ELR (cell line): ENCODE measurements at places on chromosomes 6 and 20.

DNA sequence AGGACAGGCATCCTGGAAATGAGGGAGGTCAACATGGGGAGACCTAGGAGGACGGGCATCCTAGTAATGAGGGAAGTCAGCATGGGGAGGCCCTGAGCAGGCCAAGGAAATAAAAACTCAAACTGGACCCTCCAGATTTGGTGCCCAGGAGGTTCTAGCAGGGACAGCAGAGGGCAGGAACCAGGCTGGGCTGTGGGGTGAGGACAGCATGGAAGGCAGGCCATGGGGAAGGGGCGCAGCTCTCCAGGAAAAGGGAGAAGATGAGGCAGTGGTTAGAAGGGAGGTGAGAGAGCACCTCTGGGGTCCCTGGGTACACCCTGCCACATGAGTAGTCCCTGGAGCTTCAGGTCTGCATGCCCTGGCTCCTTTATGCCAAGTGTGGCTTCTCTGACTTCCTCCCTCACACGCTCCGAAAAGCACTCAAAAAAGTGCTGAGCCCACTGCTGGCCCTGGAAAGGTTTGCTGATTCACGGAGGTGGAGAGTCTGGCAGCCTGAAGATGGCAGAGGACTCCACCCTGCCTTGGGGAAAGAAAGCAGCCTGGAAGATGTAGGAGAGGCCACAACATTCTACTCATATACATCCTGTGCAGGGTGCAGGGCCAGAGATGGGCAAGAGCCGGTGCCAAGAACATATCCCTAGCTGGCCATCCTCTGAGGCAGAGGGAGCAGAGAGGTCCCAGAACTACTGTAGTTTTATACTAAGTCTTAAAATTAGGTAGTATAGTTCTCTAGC lies 154.9 kb downstream of the MRPL14 start:
- DNase-seq: peak; percentile 51

GRCh38 chr6:111573892-111574797 lies 31.5 kb downstream of the TRAF3IP2 start:
- DNase-seq: peak; percentile 94

DNA sequence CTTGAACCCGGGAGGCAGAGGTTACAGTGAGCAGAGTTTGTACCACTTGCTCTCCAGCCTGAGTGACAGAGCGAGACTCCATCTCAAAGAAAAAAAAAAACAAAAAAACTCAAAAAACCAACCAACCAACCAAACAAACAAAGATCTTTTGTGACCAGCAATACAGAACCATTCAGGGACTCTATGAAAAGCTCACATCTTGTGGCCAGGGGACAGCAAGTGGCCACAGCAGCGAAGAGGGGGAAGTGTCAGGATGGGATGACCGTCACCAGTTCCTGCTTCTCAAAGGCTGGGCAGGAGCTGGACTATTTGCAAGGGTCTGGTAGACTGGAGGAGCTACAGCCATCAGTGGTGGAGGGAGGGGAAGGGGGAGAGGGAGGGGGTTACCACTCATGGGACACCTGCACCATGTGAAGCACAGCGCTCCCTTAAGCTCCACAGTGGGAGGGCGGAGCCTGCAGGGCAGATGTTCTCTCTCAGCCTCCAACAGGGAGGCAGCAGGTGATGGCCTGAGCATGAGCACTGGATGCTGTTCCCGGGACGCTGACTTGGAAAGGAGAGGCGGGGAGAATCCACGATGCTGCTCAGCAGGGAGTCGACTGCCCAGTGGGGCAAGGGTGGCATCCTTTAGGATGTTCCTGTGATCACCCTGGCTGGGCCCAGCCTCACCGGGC lies 19.7 kb upstream of the ULBP3 start:
- no peak for DNase-seq

GRCh38 chr20:20561841-20562240 lies 150.6 kb downstream of the RALGAPA2 start:
- no peak for DNase-seq

DNA sequence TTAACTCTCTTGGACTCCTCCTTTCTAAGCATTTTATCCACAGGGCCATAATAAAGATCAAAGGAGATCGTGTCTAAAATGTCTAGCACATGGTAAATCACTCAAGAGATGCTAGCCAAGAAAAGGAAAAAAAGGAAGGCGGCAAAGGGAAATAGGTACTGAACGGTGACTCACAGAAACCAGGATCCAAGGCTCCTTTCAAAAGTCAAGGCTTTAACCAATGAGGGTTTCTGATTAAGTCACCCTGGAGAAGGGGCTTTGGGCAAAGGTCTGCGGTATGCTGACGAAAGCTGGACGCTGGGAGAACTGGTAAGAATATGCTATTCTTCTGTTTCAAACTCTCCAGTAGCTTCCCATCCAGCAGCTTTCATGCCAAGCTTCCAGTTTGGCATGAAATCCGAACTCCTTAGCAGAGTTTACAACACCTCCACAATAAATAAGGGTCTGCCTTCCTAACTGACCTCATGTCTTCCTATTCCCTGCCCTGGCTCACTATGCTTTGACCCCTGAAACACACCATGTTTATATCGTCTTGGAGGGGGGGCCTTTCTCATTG lies 1.0 kb downstream of the TOMM34 start:
- DNase-seq: peak; percentile 75

GRCh38 chr6:98967616-98968015 lies 19.9 kb upstream of the FBXL4 start:
- no peak for DNase-seq

- DNase-seq: peak; percentile 30
These were observed 63.2 kb downstream of the HIVEP2 start for GRCh38 chr6:142881761-142882160.

GRCh38 chr6:2713473-2714110 lies 37.1 kb downstream of the MYLK4 start:
- DNase-seq: no peak

DNA sequence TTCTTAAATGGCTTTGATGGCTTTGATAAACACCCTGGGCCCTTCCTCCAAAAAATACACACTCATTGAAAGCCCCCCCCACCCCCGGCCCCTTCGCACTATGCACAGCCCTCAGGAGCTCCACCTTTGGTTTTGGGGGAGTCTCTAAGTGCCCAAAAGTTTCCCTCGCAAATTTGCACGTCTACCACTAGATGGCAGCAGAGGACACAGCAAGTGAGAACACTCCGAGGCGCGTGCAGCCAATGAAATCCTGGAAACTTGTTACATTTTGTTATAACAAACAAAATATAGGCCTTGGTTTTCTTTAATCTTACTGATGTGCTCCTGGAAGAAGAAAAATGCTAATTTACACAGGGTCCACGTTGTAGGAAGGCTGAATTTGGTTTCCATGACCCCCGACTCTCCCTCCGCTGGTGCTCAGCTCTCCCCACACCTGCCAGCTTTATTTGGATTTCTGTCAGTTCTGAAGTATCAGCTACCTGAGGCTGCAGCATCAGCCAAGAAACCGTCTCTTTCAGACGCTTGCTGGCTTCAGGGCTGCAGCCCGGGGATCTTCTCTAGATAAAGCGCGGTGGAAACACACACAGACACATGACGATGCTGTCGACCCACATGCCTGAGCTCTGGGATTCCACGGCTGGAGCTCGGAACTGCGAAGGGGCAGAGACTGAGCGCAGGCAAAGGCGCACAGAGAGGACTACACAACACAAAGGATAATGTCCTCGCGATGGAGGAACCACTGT lies 148.3 kb upstream of the RPS6KA2 start:
- DNase-seq: peak; percentile 71

GRCh38 chr6:34027445-34027936 lies 118.4 kb downstream of the GRM4 start:
- peak; percentile 61 for DNase-seq

DNA sequence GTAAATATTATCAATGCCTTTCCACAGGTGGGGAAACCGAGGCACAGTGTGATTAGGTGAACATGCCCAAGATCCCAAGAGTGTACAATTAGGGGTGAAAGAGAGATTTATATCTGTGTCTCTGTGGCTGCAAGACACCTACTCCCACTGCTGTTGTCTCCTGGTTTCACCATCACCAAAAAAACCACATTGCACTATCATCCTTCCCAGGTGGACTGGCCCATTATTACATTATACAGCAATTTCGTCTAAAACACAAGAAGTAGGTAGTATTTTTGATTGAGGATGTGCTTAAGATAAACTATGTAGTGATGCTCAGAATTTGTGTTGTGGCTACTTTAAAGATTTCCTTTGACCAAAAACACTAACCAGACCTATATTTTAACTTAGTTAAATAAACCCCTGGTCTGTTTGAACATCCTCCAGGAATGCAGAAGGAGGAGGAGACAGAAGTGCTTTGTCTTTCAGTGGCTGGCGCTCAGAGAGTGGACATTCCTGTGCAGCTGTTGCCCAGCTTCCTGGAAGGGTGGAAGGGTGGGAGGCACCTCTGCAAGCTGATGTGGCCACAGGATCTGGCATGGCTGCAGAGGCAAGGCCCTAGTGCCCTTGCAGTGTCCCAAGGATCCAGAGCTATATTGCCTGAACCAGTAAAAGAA lies 23.8 kb downstream of the DCBLD1 start:
- peak; percentile 17 for DNase-seq

GRCh38 chr6:149855040-149855654 lies 9.0 kb downstream of the LRP11 start:
- peak; percentile 97 for DNase-seq

- no peak for DNase-seq
These were observed 19.5 kb upstream of the ASXL1 start for GRCh38 chr20:32338665-32339064.

- peak; percentile 65 for DNase-seq
These were observed 72.0 kb downstream of the BLOC1S5 start for GRCh38 chr6:7992002-7992815.

- DNase-seq: no peak
These were observed 37.1 kb downstream of the QRSL1 start for GRCh38 chr6:106666282-106667021.

- DNase-seq: no peak
These were observed 284.3 kb upstream of the IRAK1BP1 start for GRCh38 chr6:78583079-78583478.

- no peak for DNase-seq
These were observed 43.2 kb upstream of the CTNNBL1 start for GRCh38 chr20:37650661-37651060.

GRCh38 chr20:48784273-48784641 lies 43.5 kb downstream of the PREX1 start:
- DNase-seq: no peak

DNA sequence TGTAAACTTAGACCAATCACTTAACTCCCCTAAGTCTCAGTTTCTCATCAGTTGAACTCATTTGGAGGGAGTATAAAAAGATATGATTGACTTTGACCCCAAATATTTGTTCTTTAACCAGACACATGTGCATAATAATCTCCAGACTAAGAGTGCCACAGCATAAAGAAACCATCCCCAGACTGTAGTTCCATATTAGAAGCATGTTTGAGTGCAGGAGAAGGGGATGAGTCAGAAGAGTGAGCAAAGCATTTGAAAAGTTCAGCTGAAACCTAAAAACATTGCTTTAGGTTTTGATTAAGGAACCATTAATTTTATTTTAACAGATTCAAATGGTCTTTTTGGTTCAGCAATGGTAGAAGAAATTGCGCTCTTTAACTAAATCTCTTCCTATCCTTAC lies 654.8 kb downstream of the UTRN start:
- no peak for DNase-seq

GRCh38 chr6:88443554-88443953 lies 277.4 kb upstream of the CNR1 start:
- DNase-seq: no peak

DNA sequence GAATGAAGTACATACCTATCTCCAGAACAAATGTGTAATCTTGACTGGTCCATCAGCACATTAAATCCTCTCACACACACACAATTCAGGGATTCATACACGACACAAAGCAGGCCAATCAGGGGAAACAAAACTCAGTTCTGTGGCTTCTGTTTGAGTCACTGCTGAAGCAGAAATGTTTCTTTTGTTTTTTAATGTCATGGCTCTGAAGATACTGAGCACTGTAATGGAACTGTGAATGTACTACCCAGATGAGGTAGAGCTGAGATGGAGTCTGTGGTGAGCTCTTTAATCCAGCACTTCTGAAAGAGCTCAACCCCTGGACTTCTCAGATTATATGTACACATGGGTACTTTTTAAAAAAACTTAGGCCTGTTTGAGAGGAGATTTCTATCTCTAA lies 116.4 kb downstream of the THEMIS start:
- no peak for DNase-seq

GRCh38 chr6:3803627-3804468 lies 45.3 kb upstream of the FAM50B start:
- peak; percentile 91 for DNase-seq

GRCh38 chr20:63017826-63018411 lies 11.2 kb upstream of the BHLHE23 start:
- no peak for DNase-seq

GRCh38 chr20:49214571-49214970 lies 4.6 kb upstream of the DDX27 start:
- DNase-seq: no peak

DNA sequence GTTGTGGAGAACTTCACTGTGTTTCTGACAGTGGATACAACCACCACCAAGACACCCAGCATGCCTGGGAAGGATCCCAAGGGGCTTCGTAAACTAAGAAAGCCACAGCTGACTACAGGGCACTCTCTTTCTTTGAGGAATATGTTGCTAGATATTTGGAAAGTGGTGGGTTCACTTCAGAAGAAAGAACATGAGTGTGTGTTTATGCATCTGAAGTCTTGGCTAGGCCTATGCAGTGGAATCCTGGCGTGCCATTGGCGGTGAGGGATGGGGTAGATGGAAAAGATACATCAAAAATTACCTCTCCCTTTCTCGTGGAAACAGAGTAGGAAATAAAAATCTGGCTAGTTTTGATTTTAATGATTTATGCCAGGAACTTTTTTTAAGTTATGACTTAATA lies 187.7 kb downstream of the PDE7B start:
- DNase-seq: no peak

DNA sequence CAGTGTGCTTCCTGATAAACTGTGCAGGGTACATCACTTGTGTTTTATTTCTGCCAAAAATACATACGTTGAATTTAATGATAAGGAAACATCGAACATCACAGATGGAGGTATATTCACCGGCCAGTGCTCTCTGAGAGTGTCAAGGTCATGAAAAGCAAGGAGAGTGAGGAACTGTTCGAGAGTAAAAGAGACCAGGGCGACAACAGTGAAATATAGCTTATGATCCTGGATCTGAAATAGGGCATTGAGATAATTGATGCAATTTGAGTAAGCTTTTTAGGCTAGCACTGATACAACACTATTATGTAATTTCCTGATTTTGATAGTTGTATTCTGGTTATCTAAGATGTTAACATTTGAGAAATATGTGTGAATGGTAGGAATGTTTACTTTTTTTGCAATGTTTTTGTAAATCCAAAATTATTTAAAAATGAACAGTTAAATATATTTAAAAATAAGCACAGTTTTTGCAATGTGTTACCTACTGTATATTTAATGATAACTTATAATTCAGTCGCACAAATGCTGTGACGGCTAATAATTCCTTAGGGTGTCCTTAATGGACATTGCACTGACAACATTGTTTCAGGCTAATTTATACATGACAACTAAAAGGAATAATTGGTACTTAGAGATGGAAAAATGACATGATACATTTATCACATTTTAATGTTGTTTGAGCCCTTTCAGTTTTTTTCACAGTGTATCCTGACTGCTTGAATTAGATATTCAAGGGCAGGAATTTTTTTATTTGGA lies 9.9 kb downstream of the RAB32 start:
- DNase-seq: no peak

- no peak for DNase-seq
These were observed 41.4 kb downstream of the TRMT6 start for GRCh38 chr20:5908981-5909380.

GRCh38 chr6:113879186-113880096 lies 22.3 kb downstream of the MARCKS start:
- DNase-seq: peak; percentile 78
